Substantia nigra (tissue), 51 donors: ENCODE measurements at places on chromosomes 3 and 15.

DNA sequence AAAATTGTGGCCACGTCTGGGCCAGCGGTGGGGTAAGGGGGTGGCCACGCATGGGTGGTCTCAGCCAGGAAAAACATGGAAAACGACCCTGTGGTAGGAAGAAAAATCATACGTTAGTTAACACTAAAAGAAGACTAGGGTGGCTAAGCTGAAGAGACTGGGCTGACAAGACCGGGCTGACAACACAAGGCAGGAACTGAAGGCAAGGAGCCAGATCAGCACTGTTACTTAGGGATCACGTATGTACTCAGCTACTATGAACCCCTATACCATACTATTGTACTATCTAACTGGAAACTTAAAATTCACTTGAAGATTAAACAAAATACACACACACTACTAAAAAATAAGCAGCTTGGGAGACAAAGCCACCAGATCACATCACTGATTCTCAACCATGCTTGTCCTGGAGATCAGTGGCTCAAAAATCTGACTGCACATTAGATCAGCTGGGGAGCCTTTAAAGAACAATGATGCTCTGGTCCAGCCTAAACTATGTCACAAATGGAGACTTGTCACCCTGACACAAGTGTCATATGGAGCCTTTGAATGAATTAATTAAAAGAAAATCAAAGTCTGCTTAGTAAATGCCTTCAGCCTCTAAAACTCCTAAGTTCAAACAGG is 442.2 kb downstream of the SHQ1 start:
- no peak for DNase-seq

DNA sequence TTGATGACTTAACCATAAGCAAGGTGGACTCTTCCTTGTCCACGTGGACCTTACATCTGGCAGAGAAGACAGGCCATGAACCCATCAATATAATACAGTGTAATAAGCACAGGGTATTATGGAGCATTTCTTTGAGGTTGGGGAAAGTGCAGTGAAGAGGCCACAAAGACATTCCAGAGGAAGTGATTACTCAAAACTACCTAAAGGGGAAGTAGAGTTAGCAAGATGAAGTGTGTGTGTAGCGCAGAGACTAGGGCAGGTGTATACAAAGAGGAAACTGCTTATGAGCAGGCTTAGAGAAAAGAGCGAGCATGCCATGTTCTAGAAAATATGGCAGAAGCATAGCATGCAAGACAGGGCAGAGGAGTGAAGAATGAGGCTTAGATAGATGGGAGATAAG is 17.9 kb downstream of the CP start:
- no peak for DNase-seq

DNA sequence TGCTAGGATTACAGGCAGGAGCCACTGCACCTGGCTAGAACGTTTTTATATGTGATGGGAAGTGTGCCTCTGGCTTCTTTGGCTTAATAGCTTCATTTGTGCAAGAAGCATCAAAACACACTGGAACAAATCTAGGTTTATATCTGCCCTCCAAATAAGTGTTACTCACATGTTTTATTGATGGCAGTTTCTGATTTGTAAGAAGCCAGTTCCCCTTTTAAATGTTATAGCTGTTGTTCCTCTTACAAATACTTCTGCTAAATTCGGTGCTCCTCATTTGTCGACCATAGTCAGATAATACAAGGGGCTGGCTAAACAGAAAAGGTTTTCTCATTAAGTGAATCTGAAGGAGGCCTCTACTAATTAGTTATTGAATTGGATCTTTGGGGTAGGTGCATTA is 307.1 kb upstream of the SEMA6D start:
- DNase-seq, result no peak

DNA sequence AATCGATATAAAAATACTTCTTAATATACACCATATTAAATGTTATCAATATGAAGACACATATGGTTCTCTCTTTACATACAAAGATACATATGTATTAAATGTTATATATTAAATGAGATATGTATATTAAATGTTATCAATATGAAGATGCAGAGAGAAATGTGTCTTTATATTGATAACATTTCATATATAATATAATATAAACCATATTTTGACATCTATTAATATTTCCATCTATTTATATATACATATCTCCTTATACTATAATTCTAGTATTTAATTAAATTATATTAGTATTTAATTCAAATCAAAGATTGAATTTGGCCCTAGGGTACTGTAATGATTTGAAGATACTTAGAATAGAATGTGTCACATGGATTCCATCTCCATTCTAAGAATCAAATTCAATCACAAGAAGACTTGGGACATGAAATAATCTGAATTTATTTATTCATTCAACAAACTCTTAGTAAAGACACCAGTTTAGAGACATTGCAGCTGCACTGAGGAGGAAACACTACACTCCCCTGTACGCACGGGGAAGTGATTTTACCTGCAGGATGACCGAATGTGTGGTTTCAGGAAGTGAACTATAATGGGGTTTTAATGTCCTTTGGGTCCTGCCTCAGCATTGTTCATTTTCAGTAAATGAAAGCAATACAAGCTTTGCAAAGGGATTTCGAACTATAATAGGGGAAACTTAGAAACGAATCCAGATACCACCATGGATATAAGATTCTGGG is 365.1 kb downstream of the MECOM start:
- no peak for DNase-seq

DNA sequence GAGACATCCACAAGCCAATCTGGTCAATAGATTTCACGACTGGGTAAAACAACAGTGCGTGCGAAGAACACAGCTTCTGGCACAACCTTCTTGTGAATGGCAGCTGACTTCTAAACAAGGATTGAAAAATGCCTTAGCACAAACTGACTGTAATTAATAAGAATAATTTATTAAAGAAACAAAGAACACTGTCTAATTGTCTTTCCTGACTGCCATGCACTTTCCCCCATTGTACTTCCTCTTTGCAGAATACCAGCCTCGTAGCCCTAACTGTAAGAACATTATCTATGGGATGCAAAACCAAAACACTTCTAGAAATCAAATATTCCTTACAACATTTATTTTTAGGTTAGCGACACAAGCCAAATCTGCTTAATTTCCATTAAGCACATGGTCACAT is 6.5 kb downstream of the FOXP1 start:
- no peak for DNase-seq

GRCh38 chr15:34578283-34578674 is 5.2 kb downstream of the GOLGA8B start:
- no peak for DNase-seq

GRCh38 chr15:31985607-31986006 is 44.7 kb upstream of the CHRNA7 start:
- no peak for DNase-seq

GRCh38 chr15:39599871-39600270 is 19.0 kb downstream of the THBS1 start:
- no peak for DNase-seq

GRCh38 chr15:69424001-69424400 is 9.9 kb downstream of the KIF23 start:
- no peak for DNase-seq

GRCh38 chr3:117526470-117527079 is 817.0 kb downstream of the TUSC7 start:
- no peak for DNase-seq

GRCh38 chr3:149020196-149020838 is 29.0 kb downstream of the GYG1 start:
- DNase-seq, result no peak

DNA sequence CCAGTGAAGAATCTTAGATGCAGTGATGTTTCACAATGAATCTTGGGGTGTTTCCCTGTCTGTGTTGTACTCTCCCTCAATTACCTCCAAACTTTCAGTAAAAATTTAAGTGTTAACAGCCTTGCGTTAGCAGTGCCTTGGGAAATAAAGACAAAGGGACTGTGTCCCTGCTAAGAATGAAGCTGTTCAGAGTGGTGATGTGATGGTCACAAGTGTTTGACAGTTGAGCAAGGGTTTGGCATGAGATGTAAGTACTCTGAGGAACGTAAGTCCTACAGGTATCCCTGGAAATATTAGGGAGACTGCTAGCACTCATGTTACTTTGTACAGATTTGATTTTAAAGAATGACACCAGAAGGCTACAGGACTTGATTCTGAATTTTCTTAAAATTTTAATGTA is 304.3 kb upstream of the DPH6 start:
- no peak for DNase-seq

- DNase-seq, result no peak
Measured at GRCh38 chr3:50173685-50174516, 17.5 kb upstream of the GNAT1 start.

DNA sequence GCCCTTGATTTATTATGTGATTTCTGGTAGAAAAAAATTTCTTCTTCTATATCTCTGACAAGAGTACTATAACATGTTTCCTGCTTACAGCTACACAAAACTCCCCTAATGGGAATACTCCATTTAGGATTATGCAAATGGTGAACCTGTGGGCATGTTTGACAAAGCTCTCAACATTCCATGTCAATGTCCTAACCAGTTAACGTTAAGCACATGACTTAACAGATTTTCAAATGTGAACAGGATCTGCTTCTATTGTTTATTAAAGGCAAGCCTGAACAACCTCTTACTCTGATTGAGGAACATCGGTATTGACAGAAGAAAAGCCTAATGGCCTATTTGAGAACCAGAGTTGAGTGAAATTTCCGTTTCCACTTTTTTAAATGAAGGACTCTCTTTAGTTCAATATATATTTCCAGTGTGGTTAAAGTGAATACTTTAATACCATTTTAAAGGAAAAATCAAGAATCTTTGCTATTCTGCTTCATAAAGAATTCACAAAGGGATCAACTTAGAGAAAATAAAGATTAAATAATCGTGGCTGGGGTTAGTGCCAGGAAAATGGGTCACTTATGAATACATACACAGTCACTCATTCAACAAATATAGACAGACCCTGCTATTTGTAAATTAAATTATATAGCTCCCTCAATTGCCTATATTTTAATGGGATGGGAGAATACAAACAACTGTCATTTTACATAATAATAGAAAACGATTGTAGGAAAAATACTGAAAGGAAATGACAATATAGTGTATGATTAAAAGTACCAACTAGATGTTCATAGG is 300.3 kb upstream of the CBLB start:
- no peak for DNase-seq

GRCh38 chr15:66115568-66116206 is 137.9 kb downstream of the MEGF11 start:
- DNase-seq, result no peak

GRCh38 chr3:32089476-32089875 is 16.9 kb upstream of the GPD1L start:
- DNase-seq, result no peak

- no peak for DNase-seq
Measured at GRCh38 chr15:56797720-56798275, 64.5 kb upstream of the ZNF280D start.

DNA sequence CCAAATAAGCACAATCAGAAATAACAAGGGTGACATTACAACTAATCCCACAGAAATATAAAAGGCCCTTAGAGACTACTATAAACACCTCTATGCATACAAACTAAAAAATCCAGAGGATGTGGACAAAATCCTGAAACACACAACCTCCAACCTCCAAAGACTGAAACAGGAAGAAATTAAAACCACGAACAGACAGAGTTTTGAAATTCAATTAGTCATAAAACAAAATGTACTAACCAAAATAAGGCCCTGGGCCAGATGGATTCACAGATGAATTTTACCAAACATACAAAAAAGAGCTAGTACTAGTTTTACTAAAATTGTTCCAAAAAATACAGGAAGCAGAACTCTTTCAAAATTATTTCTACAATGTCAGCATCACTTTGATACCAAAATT is 1043.6 kb downstream of the DIPK2A start:
- no peak for DNase-seq

- DNase-seq, result no peak
Measured at GRCh38 chr3:102084006-102084405, 234.7 kb downstream of the NFKBIZ start.

GRCh38 chr3:71489315-71489761 is 94.2 kb downstream of the FOXP1 start:
- no peak for DNase-seq
